ENCODE measurements at places on chromosomes 11 and 22. TPM values are rescaled to one million over a fixed set of nuclear protein-coding genes. Genes with fewer than 3 reads are reported as not detected.

DNA sequence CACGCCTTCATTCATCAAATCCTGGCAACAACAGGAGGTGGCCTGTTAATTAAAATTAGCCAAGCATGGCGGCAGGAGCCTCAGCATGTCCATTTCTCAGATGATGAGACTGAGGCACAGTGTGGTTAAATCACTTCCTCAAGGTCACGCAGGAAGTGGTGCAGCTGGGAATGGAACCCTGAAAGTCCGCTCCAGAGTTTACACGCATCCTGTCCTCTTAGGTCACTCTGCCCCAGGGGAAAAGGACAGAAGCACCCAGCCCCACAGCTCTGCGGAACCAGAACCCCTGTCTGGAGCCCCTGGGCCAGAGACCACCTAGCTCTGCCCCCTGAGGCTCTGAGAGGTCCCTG is 19.6 kb downstream of the RPL3 start:
- no peak for DNase-seq

DNA sequence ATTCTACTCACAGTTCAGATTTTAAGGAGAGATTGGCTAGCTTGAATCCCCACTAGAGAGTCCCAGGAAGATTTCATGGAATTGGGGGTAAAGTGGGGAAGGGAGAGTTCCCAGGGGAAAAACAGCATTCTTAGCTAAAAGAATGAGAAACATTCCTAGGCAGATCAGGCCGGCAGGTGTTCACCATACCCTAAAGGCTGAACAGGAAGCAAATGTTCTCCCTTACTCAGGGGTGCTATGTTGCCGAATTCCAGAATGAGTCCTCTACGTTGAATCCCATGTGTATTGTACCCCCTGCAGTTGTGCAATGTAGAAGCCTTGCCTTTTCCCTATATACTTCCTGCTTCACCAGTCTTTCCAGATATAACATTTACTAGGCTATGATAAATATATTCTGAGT is 135.2 kb upstream of the NCAM1 start:
- no peak for DNase-seq

The POU2AF1 gene
- not detected for polyA plus RNA-seq

- DNase-seq, result peak; percentile 41
Observed at GRCh38 chr11:62508336-62509058, 38.1 kb downstream of the AHNAK start.

DNA sequence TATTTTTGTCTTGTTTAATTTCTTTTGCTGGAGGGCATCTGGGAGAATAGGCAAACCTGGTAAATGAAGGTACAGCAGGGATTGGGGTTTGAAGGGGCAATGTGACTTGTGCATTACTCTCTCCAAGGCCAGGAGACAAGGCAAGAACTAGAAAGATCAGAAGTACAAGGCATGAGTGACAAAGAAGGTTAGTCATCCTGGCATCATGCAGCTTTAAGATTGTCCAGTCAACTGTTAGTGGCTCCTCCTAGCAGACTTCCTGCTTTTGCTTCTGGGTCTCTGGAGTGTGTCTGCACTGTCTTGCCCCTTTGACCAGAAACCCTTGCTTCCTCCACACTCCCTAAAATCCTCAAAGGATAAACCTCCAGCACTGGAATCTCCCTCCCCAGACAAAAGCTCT is 27.2 kb upstream of the GLYATL1 start:
- DNase-seq, result peak; percentile 59

The BEST1 gene
- 0.25 TPM for polyA plus RNA-seq

The OR51B4 gene
- polyA plus RNA-seq, result not detected

The CRYBA4 gene
- not detected for polyA plus RNA-seq

GRCh38 chr11:2301631-2302305 is at the start of the genes C11orf21 and TSPAN32:
C11orf21 (minus strand) TSS chr11:2301918; CDS start chr11:2301808, 110 bp downstream.
TSPAN32 (plus strand) TSS chr11:2302013; CDS start chr11:2302150, 137 bp downstream.
- no peak for DNase-seq

DNA sequence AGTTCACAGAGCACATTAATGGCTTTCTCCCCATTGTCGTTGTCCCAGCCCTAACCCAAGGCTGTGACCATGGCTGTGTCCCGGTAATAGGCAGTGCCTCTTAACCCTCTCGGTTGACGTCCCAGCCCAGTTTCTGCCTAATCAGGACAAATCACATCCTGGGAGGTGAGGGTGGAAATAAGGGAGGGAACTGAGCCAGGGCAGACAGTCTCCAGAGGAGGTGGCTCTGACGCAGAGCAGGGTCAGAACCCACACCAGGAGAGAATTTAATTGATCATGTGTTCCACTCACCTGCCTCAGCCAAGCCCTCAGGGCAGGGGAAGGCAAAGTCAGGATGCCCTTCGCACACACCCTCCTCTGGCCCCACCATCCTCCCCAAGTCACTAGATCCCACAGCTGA is 17.0 kb downstream of the SLC43A1 start:
- DNase-seq, result no peak

The CNTN5 gene
- not detected for polyA plus RNA-seq

The RFPL1 gene
- not detected for polyA plus RNA-seq

The LMO2 gene
- polyA plus RNA-seq, result 1.9 TPM

DNA sequence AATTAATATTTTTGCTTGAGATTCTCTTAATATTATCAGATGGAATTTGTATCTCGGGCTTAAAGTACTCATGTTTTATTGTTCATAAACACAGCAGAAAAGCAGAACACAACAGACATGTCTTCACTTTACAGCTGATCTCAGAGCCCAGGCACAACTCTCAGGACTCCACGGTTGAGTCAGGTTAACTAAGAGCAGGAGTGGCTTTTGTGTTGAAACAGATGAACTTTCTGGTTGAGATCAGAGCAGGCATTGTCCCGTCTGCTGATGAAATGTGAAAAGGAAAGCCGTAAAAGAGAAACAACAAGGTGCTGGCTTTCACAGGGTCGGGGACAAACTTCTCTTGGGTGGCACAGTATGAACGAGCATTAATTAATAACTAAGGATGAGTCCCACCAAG is 49.0 kb downstream of the JHY start:
- no peak for DNase-seq

DNA sequence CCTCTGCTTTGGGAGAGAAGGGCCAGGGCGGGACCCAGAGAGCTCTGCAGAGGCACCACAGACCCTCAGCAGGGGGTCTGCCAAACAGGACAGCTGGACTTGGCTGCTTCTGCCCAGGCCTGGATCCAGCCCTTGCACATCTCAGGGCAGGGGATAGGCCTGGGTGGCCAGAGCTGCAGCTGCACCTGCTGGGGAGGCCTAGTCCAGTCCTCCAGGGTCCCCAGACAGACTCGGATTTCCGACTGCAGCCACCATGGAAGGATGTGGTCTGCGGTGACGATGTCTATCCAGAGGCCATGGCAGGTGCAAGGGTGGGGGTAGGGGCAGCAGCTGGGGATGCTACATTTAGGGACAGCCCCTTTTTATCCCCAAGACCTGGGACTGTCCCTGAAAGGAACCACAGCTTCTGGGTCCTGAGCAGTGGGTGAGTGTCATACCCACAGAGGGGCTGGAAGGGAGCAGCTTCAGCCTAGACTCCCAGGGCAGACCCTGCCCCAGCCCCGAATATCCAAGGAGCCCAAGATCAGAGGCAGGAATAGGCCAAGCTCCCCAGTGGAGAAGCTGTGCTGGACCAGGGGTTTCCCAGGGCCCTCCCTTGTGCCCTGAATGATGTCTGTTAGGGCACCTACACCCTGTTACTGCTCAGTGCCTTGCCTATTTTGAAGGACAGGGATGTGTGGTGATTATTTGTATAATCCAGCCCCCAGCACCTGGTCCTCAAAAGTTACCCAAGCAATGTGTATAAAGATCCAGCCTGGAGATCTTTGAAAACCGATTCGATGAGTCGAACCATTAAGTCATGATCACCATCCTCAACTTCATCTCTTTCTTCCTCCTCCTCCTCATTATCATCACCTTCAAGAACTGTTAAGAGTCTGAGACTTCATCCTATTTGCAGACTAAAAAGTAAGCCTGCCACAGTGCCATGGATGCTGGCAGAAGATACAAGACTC is 2.5 kb upstream of the IGLL5 start:
- no peak for DNase-seq

The RBMXL2 gene
- polyA plus RNA-seq, result not detected

The CEND1 gene
- not detected for polyA plus RNA-seq

DNA sequence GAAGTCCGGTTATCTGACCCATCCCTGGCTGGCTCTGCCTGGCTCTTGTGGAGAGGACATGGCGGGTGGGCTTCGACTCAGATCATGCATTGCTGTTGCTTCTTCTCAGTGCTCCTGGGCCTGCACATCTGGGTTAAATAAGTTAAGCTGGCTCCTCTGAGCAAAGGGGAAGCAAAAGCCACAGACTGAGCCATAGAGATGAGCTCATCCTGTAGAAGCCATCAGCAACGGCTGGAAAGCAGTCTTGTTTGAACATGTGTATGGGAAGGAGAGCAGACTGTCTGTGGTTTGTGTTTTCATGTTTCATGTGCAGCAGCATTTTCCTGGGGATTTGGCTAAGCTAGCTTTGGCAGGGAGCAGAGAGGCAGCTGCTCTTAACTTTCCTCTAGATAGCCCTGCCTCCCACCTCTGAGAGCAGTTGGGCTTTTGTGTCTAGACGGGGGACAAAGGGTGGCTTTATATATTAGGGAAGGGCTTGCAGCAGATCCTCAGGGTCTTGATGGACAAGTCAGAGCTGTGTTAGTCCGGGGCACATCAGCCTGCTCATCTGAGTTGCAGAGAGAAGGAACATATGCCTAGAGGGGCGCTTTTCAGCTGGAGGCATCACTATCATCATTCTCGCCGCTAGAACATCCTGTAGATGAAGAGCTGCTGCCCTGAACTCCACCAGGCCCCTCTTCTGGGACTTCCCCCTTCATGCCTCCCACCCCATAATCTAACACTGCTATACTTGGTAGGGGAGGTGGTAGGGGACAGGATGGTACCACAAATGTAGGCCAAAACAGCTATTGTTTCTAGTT is 14.9 kb downstream of the DCPS start:
- peak; percentile 97 for DNase-seq

DNA sequence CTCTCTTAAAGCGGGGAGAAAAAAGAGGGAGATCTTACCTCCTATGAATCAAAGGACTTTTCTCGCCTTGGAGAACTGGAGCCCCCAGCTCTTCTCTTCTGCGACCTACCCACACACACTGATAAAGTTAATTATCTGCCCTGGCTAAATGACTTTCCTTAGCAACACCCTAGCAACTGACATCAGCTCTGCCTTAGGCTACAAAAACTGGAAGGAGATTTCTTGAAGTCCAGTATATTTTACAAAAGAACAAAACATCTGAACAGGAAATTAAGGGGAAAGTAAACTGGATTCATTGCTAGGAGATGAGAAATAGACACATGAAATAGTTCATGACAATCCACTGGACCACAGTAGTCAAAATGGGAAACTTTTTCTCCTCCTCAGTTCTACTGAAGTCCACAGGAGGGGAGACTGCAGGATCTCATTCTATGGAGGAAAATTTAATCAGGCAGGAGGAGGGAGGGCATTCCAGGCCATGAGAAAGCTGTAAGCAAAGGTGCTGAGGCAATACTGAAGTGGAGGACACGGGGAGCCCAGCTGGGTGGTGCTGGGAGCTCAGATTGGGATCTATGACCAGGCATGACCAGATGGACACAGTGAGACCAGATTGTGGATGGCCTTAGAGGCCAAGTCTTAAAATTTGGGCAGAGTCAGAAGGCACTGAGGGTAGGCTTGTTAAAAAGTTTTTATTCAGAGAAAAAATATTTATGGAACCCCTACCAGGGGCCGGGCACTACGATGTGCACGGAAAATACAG is 3.7 kb upstream of the SPON1 start:
- no peak for DNase-seq

DNA sequence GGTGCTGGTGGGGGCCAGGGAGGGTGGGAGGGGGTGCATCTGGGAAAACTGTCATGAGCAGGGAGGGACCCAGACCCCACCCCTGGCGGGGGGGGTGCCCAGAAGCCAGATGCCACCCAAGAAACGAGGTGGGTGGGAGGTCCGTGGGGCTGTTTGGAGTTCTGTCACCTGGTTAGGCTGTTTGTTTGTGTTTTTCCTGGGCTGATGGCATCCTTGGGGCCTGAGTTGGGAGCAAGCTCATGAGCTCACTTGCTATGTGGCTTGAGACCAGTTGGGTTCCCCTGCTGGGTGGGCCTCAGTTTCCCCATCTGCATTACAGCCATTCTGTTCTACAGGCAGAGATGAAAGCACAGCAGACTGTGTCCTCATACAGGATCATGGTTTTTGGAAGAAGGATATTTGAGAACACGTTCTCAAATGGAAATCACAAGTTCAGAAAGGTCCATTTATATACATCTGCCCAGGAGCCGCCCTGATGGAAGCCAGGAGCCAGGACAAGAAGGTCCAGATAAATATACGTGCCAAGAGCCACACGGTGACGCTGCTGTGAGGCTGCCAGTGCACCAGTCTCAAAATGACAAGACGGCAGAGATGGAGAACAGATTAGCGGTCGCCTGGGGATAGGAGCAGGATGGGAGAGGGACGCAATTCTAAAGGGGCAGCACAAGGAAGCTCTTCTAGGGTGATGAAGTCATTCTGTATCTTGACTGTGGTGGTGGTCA is 312.9 kb downstream of the MN1 start:
- DNase-seq, result no peak

GRCh38 chr11:117872420-117872961 is 4.0 kb downstream of the FXYD6 start:
- DNase-seq, result no peak

The RCOR2 gene
- polyA plus RNA-seq, result 1.7 TPM

DNA sequence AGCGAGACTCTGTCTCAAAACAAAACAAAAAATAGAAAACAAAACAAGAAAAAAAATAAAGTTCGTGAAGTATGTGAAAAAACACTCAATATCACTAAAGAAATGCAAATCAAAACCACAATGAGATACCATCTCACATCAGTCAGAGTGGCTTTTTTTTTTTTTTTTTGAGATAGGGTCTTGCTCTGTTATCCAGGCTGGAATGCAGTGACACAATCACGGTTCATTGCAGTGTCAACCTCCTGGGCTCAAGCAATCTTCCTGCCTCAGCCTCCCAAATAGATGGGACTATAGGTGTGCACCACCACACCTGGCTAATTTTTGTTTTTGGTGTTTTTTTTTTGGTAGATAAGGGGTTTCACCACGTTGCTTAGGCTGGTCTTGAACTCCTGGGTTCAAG is 37.5 kb downstream of the ATG16L2 start:
- DNase-seq, result no peak

The OR4A16 gene
- not detected for polyA plus RNA-seq

DNA sequence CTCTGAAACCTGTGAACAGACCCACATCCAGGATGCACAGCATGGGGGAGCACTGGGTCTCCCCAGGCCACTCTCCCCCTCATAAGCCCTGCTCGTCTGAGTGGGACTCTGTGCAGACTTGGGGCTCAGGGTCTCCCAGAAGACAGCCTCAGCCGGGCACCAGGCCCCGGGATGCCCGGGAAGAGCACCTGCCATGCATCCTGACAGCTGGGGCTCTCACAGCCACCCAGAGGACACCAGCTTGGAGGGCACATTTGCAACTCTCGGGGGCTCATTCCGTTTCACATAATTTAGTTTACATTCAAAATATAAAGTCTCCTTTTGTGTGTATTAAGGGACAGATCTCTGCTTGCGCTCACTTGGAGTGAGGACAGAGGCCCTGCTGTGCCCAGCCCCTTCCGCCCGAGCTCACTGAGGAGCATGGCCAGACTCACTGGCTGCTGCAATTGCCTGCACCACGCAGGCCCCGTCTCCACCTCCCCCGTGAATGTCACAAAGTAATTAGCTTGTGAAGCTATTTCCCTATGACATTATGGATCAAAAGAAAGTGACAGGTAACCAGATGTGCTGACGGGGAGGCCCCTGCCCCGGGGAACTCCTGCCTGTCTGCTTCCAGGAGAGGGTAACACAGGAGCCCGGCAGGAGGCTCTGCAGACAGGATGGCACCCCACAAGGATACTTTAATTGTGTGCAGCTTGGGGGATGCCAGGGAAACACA is 275.6 kb downstream of the BRD1 start:
- no peak for DNase-seq

Measured in foreskin keratinocyte (primary cell).